ENCODE measurements at places on chromosomes 16 and 17.

DNA sequence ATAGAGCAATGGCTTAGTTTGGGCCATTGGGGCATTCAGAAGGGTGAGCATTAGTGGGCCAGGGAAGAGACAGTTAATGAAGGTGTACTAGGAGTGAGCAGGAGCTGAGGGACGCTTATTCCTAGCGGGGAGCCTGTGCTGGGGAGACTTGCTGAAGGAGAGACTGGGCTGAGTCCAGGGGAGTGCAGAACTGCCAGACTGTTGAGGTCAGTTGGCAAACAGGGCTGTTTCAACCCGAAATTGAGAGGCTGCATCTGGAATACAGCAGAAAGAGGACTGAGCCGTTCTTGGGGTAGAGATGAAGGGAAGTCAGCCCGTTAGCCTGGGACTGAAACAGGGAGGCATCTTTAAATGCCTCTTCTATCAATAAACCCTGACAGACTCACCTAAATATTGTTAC lies 33.2 kb downstream of the MAP2K6 start:
- no peak for DNase-seq

DNA sequence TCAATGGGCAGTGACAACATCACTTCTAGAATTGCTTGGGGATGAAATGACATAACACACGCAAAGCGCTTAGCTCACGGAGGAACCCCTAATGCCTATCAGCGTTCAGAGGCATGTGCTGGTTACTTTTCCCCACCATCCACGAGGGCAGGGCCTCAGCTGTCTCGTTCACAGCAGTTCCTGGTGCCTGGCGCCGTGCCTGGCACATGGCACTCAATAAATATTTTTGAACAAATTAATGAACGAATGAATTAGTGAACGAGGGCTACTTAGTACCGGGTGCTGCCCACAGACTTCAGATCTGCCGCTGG lies 14.1 kb upstream of the CIBAR2 start:
- DNase-seq: no peak

DNA sequence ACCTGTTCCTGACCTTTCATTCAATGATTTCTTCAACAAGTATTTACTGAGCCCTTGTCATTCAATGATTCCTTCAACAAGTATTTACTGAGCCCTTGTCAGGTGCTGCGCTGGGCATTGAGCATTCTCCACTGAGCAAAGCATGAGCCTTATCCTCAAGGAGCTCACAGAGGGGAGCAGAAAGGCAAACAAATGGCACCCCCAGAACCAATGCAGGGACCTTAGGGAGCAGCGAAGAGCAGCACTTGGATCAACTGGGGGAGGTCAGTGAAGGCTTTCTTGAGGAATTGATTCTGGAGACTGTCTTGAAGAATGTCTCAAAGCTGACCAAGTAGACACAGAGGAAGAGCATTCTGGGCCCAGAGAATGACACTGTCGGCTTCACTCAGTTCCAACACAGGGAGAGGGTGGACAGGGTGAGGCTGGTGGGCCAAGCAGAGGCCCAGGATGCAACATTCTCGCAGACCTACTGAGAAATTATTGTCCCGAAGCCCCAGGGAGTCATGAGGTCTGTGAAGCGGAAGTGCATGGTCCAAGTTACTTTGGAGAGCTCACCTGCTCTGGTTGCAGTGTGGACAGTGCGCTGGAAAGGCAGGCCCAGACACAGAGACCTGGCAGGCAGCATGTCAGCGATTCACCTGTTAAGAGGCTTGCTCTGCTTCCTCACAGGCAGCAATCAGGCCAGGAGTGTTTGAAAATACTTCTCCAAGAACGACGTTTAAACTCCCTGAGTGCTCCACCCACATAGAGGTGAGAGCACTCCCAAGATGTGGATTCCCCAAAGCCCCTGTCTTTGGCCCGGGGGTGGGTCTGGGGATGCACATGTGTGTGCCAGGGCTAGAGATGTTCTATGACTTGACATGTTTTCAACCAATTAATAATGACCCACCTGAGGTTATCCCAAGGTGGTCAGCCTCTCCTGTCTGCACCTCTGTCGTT lies 3.2 kb upstream of the MPO start:
- DNase-seq: no peak

DNA sequence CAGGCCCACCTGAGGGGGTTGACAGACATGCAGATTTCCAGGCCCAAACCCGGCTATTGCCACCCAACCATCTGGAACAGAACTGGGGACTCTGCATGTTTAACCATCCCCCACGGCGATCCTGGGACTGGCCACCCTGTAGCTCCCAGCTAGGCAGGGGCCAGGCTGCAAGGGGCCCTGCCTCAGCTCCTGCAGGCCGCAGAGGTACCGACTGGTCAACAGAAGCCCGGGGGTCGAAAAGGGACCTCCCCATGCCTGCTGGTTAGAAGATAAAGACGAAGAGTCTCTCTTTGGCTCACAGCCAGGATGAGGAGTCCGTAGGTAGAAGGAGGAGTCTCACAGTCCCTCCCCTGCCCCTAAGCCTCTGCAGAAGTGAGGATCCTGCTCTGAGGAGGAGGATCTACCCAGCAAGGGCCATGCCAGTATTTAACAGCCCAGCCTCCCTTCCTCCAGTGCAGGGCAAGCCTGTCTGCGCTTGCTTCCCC lies 223.4 kb upstream of the TNRC6C start:
- peak; percentile 11 for DNase-seq

- no peak for DNase-seq
These were observed 2.5 kb downstream of the CD300C start for GRCh38 chr17:74543406-74543805.

DNA sequence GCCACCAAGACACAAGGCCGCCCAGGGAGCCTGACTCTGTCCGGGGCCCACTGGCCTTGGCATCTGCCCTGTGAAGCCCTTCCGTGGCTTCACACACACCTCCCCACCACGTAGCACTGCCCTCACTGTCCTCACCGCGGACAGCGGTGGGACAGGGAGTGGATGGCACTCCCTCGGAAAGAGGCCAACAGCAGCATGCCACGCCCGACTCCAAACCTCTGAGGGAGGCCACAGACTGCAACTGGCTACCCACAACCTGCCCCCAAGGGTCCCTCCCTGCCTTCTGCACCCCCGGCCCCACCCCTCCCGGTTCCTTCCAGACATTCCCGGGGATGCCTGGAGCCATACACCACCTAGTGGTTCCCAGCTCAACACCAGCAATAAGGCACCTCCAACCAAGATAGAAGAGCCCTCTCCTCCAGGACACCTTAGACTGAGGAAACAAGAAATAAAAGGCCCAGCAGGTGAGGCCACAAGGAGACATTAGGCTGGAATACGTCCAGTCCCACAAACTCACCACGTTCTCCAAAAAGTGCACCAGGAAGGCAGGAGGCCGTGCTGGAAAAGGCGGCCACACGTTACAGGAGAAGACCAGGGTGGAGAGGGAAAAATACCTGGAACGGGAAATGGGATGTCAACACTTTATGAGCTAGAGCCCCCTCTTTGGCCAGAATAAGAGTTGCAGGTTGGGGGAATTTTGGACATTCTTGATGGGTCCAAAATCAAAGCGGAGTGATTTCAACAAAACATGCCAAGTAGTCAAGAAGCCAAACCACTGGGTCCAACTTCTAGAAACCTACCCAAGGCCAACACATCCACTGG lies 310.0 kb downstream of the SOX9 start:
- no peak for DNase-seq

DNA sequence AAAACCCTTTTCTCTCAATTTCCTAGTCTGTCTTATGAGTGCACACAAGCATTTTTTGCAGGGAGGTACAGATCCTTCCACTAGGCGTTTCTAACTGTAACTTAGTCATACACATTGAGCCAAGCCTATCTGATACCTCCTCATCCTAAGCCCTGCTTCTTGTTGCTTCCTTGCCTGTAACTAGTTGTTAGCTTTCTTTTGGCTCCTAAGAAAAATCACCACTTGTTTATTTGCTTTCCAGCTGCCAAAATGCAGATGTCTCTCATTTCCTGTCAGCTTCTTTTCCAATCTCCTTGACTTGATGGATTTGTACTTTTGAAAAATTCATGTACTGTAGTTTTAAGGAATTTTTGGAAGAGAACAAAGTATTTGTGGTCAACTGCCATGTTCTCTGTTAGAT lies 73.7 kb downstream of the TNRC6C start:
- DNase-seq: no peak

- no peak for DNase-seq
These were observed 16.4 kb downstream of the CDK5RAP3 start for GRCh38 chr17:47987240-47987835.

DNA sequence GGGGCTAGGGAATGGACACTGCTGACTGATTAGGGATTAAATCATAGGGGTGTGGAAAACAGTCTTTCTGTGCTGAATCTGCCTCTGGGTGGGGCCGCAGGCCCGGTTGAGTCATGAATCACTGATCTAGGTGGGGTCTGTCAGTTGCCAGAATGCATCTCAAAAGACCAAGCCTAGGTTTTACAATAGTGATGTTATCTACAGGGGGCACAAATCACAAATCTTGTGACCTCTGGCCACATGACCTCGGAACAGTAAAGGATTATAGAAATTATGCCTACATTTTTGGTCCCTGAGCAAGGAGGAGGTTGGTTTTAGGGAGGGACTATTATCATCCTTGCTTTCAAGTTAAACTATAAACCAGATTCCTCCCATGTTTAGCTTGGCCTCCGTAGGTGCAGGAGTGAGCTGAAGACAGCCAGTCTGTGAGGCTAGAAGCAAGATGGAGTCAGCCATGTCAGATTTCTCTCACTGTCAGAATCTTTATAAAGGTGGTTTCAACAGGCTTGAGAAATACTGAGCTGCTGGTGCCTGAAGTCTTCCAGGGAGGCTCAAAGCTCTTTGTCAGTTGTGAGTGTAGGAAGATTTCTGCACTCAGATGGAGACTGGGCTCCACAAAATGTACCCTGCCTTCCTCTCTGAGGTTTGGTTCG lies 12.9 kb downstream of the GNGT2 start:
- DNase-seq: no peak

DNA sequence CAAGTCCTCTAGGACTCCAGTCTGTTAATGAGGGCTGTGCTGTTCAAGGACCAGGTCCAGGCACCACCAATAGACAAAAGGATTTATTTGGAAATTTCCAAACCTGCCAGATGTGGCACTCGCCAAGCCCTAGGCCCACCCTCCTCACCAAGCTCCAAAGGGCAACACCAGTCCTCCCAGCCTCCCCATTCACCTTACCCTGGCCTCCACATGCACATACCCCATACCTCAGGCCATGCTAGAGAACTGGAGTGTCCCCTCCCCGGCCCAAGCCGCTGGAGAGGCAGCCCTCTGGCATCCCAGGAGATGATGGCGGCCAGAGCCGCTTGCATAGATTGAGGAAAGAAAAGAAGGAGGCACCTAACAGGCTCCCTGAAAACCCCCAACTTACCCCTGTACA lies 4.6 kb upstream of the FTSJ3 start:
- no peak for DNase-seq

GRCh38 chr17:27824176-27824715 lies 23.9 kb upstream of the NOS2 start:
- no peak for DNase-seq

- no peak for DNase-seq
These were observed 377.8 kb downstream of the SOX9 start for GRCh38 chr17:72498364-72499210.

DNA sequence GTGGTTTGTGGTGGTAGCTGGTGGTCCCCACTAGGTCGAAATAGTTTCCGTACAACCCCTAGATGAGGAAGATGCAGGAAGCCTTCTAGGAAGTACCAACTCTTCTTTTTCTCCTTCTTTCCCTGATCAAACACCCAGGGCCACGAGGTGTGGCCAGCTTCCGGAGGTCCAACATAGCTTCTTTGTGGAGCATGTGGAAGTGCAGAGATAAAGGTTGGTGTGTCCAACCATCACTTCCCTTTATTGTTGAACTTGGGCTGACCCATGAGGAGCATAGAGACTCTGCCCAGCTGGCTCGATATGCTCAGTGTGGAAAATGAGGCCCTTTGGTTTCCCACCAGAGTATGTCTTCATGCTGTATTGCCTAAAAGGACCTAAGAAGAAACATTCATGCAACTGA lies 6.3 kb upstream of the RGS9 start:
- no peak for DNase-seq

DNA sequence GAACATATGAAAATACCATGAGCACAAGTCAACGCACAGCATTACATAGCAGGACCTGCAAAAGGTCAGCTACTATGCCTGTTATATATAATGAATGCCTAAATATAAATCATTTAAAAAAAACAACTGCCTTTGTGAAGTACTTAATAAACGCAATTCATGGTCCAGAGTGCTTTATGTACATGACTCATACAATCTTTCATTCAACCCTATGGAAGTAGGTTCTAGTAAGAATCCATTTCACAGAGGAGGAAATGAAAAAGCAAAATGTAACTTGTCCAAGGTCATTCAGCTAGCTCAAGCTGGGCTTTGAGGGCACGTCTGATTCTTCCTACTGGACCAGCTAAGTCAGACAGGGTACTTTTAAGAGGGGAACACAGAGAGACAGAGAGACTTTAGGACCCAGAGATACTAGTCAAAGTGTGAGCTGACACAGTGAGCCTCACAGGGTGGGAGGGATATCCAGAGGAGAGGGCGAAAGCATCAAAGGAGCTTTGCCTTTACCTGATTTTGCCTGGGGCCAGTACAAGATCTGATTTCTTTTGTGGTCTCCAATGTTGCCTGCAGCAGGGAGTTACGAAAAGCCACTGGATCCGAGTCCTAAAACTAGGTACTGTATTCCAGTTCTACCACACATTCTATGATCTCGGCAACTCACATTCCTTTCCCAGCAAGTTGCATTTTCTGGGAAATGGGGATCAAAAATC lies 83.4 kb upstream of the ZFHX3 start:
- DNase-seq: no peak

DNA sequence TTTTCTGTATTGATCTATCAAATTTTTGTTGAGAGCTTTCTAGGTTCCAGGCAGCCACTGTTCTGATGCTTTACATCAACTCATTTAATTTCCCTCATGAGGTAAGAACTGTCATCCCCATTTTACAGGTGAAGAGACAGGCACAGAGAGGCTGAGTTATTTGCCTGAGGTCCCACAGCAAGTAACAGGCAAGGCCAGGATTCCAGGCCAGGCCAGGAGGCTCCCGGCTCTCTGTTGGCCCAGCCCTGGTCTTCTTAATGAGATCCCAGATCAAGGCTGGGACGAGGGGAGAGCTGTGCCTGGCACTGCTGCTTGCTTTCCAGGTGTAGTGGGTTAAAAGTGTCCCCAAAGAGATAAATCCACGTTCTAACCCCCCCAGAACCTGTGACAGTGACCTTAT lies 22.4 kb upstream of the RMI2 start:
- no peak for DNase-seq

DNA sequence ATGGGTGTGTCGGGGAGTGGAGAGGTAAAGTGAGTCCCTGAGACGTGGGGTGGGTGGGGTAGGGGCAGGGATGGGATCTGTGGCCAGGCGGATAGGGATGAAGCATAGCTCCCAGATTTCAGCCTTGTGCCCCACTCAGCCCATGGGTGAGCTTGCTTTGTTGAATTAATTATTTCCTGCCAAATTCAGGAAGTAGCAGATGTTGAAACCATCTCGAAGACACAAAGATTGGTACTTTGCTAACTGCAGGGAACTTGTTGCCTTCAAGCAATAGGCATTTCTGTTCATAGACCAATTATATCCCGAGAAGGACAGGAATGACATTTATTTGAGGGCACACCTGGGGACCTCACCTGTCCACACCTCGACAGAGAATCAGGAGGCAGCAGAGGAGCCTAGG lies 11.0 kb upstream of the C16orf74 start:
- DNase-seq: no peak

Measured in stimulated activated CD4-positive, alpha-beta T cell treated with anti-CD3 and anti-CD28 coated beads, Interleukin-2, amount 100 ng/mL, for 24 hours (primary cell).